ENCODE measurements at places on chromosomes 3 and 15.

DNA sequence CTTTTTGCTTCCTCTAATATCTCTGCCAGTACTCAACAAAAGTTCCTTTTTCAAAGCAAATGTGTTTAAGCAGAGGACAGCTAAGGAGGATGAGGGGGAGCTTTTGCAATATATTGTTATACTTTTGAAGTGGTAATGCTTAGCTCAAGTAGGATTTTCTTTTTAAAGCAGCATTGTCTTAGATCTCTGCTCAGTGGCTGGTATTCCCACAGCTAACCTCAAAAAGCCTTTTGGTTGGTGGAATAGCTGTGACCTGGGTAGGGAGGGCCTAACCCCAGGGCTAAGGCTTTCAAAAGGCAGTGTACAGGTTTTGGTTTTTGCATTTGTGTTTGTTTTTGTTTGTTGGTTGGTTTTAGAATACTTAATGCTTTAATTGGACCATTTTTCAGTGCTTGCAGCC lies 76.1 kb downstream of the UBP1 start:
- DNase-seq, result no peak

DNA sequence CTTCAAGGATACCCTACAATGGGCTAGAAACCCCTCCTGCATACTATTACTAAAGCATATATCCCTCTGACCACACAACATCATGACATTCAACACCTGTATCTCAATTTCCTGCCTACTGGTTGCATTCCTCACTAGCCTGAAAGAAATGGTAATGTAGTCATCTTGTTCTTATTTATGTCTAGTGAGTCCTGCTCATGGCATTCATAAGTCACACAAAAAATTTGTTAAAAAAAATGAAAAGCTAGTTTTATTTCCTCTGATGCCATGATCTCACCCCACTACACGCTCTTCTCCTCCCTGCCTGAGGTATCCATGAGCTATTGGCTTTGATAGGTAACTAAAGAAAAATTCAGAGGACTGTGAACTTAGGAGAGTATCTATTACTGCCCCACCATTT lies 284.5 kb downstream of the ZNF385D start:
- no peak for DNase-seq

DNA sequence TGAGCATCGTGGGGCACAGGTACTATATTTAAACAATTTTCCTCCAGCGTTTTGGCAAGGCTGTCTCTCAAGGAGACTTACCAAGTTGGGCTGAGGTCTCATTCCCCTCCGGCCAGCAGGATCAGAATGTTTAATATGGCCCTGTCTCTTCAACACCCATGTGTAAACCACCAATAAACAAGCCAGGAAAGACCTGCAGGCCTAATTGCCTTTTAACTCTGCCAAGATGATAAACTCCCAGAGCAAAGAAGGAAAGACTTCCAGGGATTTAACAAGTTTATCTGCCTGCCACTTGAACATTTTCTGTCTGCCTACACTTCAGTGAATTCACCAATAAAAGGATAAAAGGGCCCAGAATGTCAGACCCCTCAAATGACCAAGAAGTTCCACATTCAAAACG lies 130.3 kb upstream of the WNT5A start:
- no peak for DNase-seq

- DNase-seq, result no peak
These were observed 44.9 kb downstream of the CHDH start for GRCh38 chr3:53801319-53801718.

DNA sequence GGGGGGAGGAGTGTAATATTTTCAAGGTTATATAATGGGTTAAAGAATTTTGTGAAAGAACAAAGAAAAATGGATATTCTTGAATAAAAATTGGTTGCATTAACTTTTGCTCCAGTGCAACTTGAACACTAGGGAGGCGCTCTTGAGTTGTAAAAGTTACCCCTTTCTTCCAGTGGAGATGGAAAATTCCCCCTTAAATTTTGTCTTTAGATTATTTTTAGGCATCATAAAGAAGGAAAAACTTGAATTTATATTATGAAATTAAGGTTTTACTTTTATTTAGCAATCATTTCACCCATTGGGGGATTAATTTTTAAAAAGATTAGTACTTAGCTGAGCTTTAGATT lies 550 bp upstream of the CHD2 start:
- DNase-seq, result no peak

GRCh38 chr15:63573533-63573932 lies 23.7 kb upstream of the FBXL22 start:
- no peak for DNase-seq

DNA sequence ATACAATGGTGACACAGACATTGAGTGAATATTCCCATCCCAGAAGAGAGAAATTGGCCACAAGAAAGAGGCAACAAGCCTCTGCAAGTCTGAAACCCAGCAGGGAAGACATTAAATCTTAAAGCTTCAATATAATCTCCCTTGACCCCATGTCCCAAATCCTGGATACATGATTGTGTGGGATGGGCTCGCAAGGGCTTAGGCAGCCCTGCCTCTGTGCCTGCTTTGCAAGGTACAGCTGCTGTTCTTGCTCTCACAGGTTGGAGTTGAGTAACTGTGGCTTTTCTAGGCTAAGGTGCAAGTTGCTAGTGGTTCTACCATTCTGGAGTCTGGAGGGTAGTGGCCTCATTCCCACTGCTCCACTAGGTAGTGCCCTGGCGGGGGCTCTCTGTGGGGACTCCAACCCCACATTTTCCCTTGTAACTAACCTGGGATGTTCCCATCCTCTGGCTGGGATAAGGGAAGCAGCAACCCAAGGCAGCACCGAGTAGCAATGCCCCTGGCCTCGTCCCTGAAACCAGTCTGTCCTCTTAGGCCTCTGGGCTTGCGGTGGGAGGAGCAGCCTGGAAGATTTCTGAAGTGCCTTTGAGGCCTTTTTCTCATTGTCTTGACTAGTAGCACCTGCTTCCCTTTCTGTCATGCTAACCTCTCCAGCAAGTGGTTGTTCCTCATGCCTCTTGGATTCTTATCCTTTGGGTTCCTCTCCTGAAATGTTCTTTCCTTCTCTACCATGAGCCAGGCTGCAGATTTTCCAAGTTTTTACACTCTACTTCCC lies 90.0 kb downstream of the FAM174B start:
- no peak for DNase-seq

- DNase-seq, result no peak
These were observed 35.8 kb upstream of the LRTM1 start for GRCh38 chr3:54963641-54964040.

DNA sequence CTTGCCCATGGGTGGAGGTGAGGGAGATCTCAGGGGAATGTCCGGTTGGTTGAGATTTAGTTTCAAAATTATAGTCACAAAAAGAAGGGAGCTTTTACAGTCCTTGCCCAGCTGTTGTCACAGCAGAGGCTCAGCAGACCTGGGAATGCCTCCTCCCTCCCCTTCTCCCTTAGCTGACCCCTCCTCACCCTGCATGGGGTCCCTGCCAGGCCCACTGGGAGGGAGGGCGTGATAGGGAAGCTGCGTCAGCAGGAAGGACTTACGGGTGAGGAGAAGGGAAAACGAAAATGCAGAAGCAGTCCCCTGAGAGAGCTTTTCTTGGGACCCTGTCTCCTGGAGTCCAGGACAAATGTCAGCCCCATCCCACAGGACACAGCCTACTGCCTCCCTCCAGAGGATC lies 18.9 kb downstream of the SCN5A start:
- DNase-seq, result no peak

GRCh38 chr3:5891711-5892110 lies 704.2 kb downstream of the EDEM1 start:
- no peak for DNase-seq

DNA sequence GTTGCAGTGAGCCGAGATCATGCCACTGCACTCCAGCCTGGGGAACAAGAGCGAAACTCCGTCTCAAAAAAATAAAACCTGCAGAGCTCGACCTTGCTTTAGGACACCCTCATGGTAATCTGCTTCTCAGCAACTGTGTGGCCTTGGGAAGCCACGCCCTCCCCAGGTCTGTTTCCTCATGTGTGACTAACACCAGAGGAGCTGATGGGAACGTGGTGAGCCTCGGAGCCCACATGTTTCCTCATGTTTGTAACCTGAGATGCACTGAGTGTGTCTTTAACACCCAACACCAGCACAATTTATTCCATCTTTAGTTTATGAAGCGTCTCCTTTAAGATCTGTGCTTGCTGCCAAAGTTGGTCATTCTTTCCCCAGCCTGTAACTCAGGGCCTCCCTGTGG lies 142.8 kb downstream of the OCA2 start:
- no peak for DNase-seq

DNA sequence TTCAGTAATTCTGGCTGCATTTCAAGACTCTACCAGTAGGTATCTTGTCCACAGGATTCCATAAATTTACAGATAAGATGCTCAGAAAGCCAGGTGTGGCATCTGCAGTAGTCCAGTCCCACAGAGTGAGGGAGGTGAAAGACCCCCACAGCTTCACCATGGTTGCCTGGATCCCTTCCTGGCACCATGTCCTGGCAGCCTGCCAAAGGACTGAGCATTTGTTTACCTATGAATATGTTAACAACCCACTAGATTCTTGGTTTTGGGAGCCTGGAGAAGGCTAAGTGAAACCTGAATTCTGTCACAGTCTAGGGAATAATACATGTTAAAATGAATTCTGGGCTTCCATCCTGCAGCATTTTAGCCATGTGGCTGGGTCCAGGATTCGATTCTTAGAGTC lies 14.9 kb downstream of the CHST2 start:
- DNase-seq, result no peak

DNA sequence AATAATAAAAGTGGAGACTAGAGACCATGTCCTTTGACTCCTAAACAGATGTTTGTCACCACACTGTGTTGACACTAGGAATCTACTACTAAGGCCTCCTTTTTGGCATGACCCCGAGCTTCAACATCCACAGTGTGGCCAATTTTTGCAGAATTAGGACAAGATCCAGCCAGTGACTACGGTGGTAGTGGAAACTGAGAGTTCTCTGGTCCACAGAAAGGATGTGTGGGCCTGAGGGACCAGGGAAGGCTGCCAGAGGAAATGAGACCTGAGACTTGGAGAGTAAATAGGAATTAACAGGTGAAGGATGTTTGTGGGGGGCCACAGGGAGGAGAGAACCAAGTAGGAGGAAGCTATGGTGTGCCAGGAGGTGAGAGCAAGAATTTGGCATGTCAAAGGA lies 122.7 kb downstream of the CHCHD6 start:
- DNase-seq, result no peak

- no peak for DNase-seq
These were observed 10.4 kb downstream of the SLC12A8 start for GRCh38 chr3:125202197-125202596.

GRCh38 chr15:48602358-48603122 lies 43.0 kb downstream of the FBN1 start:
- DNase-seq, result no peak

DNA sequence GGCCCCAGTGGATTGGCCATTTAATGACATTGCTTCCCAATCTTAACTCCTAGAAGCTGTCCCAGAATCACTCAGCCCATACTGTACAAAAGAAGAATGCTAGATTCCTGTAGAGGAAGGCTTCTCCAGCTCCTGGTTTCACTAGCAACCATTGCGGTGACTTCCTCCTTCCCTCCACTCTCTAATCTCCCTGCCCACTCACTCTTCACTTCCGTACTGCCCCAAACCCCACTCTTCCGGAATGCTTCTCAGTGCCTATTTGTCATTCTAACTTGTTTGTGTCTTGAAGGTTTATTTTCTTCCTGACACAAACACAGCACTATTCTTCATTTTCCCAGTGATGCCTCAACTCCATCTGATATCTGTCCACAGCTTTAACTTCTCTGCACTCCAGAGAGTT lies 97.1 kb upstream of the SPATA16 start:
- DNase-seq, result no peak

- DNase-seq, result no peak
These were observed 9.8 kb downstream of the SLC6A1 start for GRCh38 chr3:11002371-11002807.

DNA sequence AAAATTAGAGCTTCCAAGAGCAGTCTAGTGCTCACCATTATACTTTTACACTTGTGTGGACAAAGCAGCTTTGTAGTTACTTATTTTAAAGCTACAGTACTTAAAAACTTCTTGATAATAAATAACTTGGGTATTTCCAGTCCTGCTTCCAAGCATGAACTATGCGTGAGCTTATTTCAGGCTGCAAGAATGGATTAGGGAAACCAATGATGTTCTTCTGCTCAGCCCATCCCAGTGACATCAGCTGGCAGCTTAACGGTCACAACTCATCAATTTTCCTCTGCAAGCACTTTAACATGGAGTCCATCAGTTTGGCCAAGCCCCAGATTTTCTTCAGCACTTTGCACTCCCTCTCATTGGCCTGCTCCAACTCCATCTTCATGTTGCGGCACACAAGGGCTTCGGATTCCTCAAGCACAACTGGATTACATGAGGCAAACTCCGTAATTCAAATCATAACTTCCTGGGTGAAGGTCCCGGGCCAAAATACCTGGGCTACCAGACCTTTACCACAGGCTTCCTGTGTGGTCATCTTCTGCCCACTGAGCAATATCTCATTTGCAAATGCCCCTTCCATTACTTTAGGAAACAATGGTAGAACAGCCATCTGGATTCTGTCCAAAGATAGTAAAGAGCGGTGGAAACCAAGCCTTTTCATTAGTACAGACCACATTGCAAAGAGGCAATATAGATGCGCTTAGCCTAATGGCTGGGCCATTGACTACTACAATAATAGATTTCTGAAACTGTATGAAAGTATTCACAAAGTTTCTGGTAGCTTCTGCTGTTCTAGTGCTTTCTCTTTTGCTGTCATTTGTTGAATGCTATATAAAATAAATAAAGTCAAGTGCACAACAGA lies 87.5 kb upstream of the DAZL start:
- no peak for DNase-seq

GRCh38 chr3:59660852-59661625 lies 611.2 kb upstream of the CFAP20DC start:
- DNase-seq, result no peak

DNA sequence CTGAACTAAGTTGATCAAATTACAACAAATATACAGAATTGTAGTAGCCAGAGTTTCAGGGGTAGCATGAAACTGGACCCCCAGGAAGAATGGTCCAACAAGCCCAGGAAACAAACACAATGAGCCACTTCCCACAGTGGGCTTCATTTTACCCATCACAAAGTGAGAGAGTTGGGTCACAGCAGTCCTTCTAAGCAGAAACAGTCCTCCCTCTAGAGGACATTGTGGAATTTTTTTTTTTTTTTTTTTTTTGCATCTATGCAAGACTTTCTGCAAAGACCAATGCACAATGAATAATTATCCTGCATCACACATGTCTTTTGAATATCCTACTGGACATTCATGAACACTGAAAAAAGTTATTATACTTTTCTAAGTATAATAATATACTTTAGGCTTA lies 73.8 kb upstream of the ATP13A5 start:
- no peak for DNase-seq

DNA sequence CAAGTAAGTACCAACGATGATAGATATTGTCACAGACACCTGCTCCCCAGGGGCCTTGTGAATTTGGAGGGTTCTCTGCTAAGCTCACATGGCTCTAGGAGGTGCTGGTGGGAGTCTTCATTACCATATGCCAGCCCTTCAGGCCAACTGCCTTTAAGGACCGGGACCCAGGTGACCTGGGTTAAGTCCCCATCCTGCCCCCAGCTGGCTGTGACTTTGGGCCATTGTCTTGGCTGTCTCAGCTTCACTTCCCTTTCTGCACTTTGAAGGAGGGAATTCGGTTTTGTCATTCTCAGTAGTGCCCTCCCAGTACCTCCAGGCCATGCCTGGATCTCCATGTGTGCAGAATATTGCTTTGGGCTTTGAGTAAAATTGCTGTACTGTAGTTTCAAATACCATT lies 72.8 kb upstream of the ACAD9 start:
- DNase-seq, result no peak

GRCh38 chr3:46649436-46649835 lies 37.1 kb downstream of the FAM240A start:
- DNase-seq, result no peak

Data from stimulated activated CD4-positive, alpha-beta T cell treated with anti-CD3 and anti-CD28 coated beads, Interleukin-2, amount 100 ng/mL, for 48 hours (primary cell).